ENCODE measurements at places on chromosomes 12 and 14. TPM values are rescaled to one million over a fixed set of nuclear protein-coding genes. Genes with fewer than 3 reads are reported as not detected.

DNA sequence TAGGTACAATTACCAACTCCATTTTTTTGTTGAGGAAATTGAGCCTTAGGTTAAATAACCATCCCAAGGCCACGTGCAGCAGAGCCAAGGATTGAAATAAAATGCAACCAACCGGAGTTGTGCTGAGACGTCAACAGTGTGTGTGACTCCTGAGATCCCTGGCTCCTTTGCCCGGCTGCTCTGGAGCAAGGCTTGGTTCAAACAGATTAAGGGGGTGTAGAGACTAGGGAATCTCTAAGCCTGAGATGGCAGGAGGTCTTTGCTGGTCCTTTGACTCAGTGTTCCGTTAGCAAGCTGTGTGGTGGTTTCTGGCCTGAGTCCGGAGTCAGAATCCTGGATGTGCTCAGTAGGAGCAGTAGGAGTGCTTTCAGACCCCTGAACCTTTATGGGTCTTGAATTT, 1.4 kb upstream of the SLC8A3 start:
- no peak for DNase-seq

Gene PRR4
- total RNA-seq, result 5.8 TPM

- DNase-seq, result no peak
These were observed 107.9 kb downstream of the ALG10B start for GRCh38 chr12:38424436-38424835.

DNA sequence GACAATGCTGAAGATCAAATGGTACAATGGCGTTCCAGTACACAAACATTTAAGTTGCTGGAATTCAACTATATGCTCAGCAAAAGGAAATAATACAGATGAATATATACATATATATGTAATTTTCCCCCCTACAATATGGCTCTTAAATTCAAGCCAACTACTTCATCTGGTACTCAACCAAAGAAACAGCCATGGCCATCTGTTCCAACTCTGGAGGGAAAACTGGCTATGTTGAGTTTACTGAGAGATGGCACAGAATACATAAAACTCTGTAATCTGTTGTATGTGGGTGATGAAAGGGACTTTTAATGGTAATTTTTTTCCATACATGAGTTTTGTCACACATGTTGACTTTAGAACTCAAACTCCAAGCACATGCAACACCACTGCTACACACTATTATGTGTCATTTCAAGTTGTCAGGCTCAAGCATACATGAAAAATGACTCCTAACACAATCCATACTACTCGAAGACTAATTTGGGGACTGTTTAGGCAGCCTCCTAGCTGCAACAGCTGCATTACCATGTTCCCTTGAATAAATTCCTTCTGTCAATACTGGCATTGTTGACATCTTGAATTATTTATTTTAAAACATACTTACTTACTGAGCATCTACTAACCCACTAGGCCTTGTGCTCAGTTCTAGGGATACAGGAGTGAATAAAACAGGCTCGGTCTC, 38.2 kb upstream of the MAP3K9 start:
- DNase-seq, result no peak

DNA sequence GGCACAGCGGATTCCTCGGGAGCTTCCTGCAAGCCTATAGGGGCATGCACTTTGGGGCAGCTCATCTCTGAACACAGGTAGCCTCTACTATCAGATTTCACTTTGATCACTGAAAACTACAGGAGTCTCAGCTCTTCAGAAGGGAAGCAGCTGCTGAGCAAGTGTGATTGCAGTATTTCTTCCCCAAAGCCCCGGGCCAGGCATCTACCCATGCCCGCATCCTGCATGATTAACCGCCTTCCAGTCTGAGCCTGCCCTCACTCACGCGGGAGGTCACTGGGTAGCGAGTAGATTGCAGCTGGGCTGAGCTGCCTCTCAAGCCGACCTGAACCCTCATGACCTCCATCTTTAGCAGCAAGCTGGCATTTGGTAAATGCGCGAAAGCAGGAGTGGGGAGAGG, 334.7 kb downstream of the DPF3 start:
- no peak for DNase-seq

Measured in Peyer's patch (tissue), 4 donors.